ENCODE measurements at places on chromosomes 5 and 9. TPM values are rescaled to one million over a fixed set of nuclear protein-coding genes. Genes with fewer than 3 reads are reported as not detected.

The SOHLH1 gene
- not detected for total RNA-seq

The TYRP1 gene
- 0.94 TPM for total RNA-seq

The CRB2 gene
- 0.47 TPM for total RNA-seq

The PCDHB8 gene
- 7.7 TPM for total RNA-seq

The NR2F1 gene
- 3.0 TPM for total RNA-seq

The ADRA1B gene
- total RNA-seq = not detected

The BTNL8 gene
- not detected for total RNA-seq

The C9orf50 gene
- not detected for total RNA-seq

The GLDC gene
- total RNA-seq = 0.32 TPM

The PDE6A gene
- 0.39 TPM for total RNA-seq

The PDGFRB gene
- 58.3 TPM for total RNA-seq

The SLCO6A1 gene
- total RNA-seq = not detected

- no peak for DNase-seq
Observed at GRCh38 chr5:68369457-68370125, 154.0 kb downstream of the PIK3R1 start.

GRCh38 chr9:18990494-18990893 lies 42.5 kb downstream of the SAXO1 start:
- DNase-seq = no peak

DNA sequence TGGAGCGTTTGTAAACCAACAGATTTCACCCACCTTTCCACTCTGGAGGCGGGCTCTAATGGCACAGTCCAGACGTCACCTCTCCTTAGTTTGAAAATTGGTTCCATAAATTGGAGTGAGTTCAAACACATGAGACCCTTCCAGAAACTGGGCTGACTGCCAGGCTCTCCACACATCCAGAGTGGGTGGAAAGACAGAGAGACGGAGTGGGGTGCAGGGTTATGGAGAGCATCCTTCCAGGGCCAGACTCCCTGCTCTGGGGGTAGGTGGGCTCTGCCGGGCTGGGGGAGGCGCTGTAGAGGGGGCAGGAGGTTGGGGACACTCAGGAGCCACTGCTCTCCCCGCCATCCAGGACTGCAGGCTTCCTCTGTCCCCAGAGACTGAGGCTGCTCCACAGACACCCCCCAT lies 104.7 kb upstream of the PHYKPL start:
- no peak for DNase-seq

DNA sequence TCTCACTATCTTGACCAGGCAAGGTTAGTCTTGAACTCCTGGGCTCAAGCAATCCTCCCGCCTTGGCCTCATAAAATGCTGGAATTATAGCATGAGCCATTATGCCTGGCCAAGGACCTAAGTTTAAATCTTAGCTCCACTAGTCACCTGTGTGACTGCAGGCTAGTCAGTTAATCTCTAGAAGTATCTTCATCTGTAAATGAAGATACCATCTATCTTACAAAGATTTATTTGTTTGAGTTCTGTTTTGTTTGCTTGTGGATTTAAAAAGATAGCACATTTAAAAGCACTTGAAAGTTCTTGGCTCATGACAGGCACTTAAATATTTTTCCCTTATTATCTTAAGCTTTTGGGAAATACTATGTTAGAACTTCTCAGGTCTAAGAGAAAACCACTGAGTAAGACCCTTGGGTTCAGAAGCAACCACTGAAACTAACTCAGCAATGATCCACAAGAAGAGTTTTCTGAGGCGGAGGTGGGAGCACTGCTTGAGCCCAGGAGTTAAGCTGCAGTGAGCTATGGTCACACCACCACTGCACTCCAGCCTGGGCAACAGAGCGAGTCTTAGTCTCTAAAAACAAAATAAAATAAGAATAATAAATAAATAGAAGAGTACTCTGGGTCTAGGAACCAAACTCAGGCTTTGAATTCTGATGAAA lies 19.1 kb downstream of the TMEM245 start:
- no peak for DNase-seq

DNA sequence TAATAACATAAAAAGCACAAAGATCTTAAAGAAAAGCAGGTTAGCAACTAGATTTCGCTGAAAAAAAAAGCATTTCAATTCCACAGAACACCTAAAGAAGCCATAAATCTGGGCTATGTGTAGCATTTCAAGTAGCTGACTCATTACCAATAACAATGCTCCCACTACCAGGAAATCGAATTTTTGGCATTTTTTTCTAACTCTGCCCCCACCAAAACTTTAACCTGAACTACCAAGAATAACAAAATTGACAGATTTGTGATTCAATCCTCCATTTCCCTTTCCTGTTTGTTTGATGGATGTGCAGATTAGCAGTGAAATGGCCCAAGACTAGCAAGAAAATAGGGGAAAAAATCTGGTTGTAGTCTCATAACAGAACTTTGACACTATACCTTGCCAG lies 180.2 kb downstream of the RASEF start:
- DNase-seq = no peak

DNA sequence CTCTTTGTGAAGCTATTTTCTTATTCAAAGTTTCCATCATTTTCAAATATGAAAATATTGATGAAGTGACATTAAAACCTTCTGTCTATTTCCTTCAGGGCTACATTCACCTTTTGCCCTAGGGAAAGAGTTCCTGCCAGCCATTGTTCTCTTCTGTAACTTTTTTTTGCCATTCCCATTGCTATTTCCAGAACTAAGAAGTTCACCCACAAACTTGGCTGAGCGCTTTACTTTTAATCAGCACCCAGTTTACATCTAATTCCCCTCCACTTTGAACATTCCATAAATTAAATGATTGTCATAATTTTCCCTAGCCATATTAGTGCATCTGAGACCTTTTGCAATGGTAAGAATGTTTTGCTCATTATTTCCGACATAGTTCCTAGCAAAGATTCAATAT lies 4.4 kb downstream of the IL33 start:
- no peak for DNase-seq

DNA sequence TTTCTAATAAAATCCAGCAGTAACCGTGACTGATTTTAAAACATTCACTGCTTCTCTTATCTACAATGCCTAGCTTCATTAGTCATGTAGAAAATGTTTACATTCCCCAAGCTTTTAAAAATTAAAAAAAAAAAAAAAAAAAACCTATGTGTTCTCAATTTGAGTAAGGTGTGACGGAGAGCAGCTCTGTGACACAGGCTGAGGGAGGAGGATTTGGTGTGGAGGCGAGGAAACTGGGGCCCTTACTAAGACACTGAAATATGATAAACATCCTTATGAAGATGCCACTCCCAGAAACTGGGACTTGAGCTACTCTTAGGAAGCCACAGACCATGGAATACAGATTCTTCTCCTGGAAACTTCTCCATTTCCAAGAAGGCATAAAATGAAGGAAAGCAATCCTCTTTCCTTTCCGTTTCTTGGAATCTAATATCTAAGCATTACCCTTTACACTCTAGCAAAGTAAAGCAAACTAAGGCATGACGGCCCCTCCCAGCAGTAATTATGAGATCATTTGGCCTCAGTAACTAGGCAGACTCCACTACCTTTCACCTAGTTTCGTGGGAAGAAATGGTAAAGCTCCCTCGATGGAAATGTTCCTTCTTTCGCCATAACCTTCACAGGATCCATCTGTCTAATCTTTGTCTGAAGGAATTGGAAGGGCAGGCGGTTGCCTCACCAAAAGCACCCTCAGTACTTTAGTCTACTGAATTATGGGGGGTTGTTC lies 23.5 kb downstream of the GRAMD2B start:
- no peak for DNase-seq

DNA sequence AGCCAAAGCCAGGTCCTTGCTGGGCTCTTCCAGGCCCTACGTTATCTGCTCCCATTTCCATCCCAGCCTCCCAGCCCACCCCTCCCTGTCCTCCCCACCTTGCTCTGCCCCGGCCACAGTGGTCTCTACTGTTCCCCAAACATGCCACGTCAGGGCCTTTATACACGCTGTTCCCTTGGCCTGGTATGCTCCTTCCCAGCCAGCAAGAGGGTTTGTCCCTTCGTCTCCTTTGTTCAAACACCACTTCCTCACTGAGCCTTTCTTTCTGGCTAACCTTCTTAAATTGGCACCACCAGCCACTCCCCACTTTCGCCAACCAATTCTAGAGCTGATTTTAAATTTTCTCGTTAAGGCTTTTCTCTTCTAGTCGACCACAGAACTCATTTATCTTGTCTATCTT lies 9.8 kb downstream of the SH2D3C start:
- DNase-seq = no peak

GRCh38 chr5:106522296-106522695 lies 1148.4 kb downstream of the EFNA5 start:
- peak; percentile 71 for DNase-seq

DNA sequence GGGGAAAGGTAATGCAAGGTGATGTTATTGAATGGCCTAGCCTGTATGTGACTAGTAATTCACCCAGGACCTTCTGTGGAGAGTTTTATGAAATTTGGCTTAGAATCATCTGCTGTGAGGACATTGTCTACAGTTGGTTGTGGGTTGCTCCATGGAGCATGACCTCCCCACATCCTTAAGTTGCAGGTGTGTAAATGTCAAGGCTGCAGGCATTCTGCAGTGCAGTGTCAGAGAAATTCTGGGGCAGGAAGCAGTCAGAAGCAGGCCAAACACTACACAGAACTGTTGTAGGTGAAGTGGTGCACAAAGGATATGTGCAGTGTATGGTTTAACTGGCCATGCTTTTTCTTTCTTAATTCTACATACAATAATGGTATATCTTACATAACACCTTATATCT lies 588.3 kb downstream of the EBF1 start:
- DNase-seq = no peak

- no peak for DNase-seq
Observed at GRCh38 chr9:70093944-70094343, 50.3 kb downstream of the MAMDC2 start.

All from A673 (cell line).